Activated CD4-positive, alpha-beta T cell treated with anti-CD3 and anti-CD28 coated beads, Interleukin-2, amount 50 U/mL, for 24 hours (primary cell): ENCODE measurements at places on chromosomes 4 and X.

- DNase-seq, result no peak
Observed at GRCh38 chrX:2699959-2700358, 8.9 kb downstream of the CD99 start.

- DNase-seq, result no peak
Observed at GRCh38 chr4:39568805-39569204, 41.6 kb upstream of the UGDH start.

DNA sequence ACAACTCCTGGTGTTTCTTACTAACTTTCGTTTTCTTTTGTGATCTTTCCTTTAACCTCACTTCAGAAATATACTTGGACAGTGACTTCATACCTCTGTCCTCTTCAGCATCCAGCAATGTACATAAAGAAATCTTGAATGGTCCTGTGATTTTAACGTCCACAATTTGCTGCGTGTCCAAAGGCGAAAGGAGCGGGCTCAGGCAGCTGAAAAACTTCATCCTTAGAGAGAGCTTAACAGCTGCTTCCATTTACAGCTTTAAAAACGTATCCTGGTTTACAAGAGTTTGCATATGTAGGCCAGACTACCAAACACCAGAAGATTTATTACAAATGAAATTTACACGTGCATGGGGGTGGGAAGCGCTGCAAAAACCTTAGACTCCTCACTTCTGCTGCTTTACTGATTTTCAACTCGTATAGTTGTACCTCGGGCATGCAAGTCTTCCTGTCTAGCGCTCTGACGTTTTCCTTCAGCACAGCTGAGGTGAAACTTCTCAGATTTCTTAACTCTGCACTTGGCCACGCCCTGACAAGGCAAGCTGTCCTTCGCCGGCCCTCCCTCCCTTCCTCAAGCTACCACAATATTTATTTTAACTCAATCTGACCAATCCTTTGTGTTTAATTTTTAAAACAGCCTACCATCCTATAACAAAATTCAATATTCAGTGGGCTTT lies 406.4 kb downstream of the FAM47A start:
- no peak for DNase-seq

GRCh38 chr4:82842593-82842992 lies 44.0 kb upstream of the SCD5 start:
- no peak for DNase-seq

DNA sequence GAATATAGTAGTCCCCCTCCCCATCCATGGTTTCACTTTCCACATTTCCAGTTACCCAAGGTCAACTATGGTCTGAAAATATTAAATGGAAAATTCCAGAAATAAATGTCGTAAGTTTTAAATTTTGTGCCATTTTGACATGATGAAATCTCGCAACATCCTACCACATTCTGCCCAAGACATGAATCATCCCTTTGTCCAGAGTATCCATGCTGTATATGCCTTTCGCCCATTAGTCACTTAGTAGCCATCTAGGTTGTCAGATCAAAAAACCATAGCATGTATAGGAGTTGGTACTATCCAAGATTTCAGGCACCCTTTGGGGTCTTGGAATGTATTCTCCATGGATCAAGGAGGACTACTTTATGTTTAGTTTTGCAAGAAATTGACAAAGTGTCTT lies 8.3 kb downstream of the PRRG1 start:
- no peak for DNase-seq

- DNase-seq, result no peak
Observed at GRCh38 chr4:79820427-79820826, 252.6 kb downstream of the ANTXR2 start.

- no peak for DNase-seq
Observed at GRCh38 chr4:17164666-17165065, 266.2 kb upstream of the LDB2 start.

DNA sequence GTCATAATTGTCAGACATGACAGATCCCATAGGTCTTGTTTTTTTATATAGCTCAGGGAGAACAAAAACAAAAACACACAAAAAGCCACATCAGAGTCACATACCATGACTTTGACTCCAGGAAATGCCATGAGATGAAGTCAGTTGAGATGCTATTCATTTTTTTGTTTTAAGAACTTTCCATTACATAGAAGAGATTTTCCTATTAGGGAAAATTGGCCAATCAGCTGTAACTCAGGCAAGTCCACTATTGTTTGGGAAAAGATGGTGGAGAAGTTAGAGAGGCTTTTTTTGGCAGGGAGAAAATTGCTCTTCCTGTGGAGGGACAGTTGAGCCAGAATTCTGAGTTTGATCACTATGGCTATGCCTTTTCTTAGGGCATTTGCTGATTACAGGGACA lies 72.6 kb downstream of the SMARCA5 start:
- DNase-seq, result no peak

DNA sequence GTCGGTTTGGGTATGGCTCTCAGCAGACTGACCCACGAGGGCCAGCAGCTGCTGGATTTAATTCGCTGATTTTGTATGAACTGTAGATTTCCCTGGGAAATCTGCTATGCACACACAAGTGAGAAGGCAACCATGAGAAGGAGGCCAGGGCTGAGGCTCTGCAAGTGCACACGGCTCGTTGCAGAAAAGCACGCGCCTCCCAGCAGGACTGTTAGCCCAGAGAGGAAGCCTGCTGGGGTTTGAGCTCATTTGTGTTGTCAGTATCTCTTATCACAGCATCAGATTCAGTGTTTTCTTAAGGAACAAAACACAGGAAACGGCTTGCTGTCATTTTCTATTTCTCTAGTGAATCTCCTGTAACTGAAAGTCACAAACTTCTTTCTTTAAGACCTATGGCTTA lies 296.2 kb upstream of the FAT1 start:
- no peak for DNase-seq

- no peak for DNase-seq
Observed at GRCh38 chr4:94654714-94655113, 103.0 kb upstream of the BMPR1B start.

GRCh38 chr4:36716874-36717273 lies 435.5 kb downstream of the DTHD1 start:
- no peak for DNase-seq

GRCh38 chr4:70946939-70947338 lies 44.8 kb downstream of the MOB1B start:
- no peak for DNase-seq

DNA sequence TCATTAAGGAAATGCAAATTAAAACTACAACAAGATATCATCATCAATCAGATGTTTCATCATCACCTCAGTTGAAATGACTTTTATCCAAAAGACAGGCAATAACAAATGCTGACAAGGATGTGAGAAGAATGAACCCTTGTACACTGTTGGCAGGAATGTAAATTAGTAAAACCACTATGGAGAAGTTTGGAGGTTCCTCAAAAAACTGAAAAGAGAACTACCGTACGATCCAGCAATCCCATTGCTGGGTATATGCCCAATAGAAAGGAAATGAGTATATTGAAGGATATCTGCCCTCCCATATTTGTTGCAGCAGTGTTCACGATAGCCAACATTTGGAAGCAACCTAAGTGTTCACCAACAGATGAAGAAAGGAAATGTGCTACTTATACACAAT lies 50.6 kb upstream of the STARD8 start:
- no peak for DNase-seq

DNA sequence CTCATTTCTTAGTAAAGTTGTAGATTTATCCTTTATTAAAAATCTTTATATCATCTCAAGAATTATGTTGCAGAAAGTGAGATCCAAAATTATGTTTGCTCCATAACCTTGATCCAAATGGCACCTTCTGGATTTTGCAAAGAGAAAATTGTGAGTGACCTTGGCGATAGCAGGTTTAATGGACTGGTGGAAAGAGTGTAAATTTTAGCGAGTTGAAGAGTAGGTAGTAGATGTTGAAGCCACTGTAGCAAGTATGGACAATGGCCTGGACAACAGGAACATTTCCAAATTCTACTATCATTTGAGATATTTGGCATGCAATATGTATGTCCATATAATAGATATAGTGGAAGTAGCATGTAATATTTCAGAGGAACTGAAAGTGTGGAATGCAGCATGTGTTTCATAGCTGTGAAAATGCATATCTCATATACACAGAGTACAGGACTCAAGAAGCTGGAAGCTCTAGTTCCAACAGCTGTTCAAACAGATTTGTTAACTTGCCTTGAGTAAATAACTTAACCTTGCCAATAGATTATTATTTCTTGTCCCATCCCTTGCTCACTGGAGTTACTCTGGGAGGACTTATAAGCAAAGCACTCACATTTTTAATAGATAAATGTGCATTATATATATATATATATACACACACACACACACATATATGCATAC lies 152.5 kb upstream of the TLL1 start:
- no peak for DNase-seq

DNA sequence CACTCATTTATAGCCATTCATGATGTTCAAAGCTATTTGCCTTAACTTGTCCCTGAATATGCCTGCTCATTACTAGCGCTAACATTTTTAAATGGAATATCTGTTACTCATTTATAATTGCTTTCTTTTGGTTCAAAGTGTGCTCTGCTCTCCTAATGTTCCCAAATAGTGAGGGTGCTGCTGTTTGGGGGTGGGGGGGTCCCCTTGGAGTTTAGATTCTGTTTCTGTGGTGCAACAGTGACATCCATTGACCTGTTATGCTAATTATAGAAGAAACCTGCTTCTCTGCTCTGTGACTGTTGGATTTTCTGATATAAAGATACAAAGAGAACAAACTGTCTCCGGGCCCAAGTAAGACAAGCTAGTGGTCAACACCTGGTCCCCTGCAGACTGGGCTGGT lies 222.4 kb downstream of the SHROOM3 start:
- DNase-seq, result no peak

- no peak for DNase-seq
Observed at GRCh38 chrX:39829965-39830364, 267.8 kb downstream of the BCOR start.

DNA sequence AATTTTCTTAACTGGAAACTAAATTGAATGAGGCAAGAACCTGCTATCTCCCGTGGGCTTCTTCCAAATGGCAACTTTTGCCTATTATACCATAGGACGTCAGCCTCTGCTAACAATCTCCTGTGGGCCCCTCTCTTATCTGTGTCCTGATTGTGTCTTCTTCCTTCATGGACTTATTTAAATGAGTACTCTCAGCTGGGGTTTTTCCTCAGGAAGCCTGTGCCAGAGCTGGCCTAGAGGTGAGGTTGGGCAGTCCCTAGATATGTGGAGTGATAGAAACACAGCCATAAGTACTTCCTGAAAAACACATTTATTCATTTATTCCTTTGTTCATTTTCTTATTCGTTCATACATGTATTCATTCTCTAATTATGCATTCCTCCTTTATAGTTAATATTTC lies 712.5 kb upstream of the SLIT2 start:
- no peak for DNase-seq

GRCh38 chr4:7971881-7972500 lies 32.3 kb upstream of the AFAP1 start:
- no peak for DNase-seq

- no peak for DNase-seq
Observed at GRCh38 chr4:159682996-159683395, 580.1 kb downstream of the RAPGEF2 start.

DNA sequence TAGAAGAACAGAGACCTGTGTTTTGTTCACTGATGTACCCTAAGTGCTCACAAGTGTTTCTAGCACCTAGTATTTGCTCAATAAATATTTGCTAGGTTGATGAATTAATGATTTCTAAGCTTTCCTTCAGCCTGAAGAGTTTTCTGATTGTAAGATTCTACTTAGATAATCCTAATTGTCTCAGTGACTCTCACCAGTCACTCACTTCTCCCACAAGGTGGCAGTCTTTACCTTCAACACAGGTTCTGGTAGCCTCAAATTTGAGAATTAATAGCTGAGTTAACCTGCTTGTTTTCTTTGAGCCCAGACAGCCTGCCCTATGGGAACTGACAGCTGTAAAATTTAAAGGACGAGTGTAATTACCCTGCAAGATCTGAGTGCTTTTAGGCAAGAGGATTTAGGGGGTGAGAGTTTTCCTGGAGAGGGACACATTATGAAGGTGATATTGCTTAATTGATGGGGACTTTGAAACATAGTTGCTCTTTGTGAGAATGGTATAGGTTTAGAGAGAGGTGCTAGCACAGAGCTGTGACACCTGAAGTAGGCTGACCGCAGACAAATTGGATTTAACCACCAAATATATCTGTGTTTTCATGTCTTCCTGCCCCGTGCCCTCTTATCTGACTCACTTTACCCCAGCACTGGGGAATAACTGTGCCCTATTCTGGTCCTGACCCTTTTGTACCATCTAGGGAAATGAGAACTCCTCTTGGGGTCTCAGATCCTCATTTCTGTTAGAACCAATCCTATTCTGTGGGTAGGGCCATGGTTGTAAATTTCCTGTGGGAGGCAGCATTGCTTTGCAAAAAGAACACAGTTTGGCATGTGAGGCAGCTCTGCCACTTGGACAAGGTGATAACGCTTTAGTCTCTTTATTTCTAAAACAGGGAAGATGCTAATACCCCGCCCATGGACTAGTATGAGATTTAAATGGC lies 27.7 kb downstream of the CD38 start:
- DNase-seq, result peak; percentile 54

GRCh38 chr4:185317880-185318279 lies 77.8 kb downstream of the LRP2BP start:
- no peak for DNase-seq

DNA sequence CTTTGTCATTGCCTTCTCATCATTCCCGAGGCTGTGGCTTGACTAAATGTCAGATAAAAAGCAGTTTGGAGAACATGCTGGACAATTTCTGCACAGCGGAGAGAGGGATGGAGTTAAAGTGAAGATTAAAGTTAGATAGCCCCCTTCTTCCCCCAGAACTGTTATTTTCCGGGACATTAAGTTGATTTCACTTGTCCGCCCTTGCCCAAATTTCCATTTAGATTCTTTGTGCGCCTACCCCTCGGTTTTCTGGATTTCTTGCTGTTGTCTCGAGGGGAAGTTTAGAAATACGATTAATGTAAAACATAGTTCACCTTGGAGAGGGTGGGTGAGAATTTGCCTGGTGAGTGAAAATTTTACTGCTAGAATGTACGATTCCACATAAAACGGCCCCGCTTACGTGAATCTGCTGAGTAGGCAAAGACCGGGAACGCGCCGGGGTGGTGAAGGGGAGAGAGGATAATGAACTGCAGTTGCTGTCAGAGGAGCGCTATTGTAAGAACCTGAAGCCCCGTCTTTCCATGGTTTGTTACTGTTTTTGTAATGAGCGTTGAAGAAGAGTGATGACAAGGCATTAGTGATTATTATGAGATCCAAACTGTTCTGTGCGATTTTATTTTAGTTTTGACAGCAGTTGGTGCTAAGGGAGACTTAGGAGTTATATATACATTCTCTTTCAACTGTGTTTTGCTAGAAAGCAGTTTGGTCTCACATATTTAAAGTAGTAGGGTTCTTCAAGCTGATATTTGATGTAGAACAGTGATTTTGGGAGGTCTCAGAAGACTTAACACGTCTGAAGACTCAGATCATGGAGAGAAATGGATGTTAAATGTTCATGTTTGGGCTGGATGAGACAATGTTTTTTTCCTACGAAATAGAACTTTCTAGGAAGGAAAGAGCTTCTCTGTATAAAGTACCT lies 73.0 kb downstream of the AFF1 start:
- DNase-seq, result peak; percentile 20

- DNase-seq, result no peak
Observed at GRCh38 chr4:39883646-39884045, 94.1 kb downstream of the PDS5A start.

DNA sequence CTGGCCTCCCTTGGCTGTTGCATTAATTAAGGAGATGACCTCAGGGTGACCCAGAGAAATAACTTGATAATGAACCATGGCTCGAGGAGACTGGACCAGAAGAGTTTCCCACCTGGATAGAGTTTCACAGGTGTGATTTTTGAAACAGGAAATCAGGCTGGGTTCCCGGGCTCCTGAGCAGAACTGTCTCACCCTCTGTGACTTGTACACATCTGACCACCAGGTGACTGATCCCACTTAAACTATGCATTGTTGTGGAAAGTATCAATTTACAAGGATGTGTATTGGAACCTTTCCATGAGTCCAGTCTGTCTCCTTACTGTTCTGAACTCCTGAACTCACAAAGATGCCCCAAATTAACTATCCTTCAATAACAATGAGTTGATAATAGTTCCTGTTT lies 220.3 kb downstream of the PTTG2 start:
- DNase-seq, result no peak
